ENCODE measurements at places on chromosomes 6 and 20.

GRCh38 chr6:159594106-159594749 lies 98.8 kb downstream of the SOD2 start:
- DNase-seq = peak; percentile 39

GRCh38 chr6:36873612-36874442 lies 776 bp downstream of the PPIL1 start:
- no peak for DNase-seq

DNA sequence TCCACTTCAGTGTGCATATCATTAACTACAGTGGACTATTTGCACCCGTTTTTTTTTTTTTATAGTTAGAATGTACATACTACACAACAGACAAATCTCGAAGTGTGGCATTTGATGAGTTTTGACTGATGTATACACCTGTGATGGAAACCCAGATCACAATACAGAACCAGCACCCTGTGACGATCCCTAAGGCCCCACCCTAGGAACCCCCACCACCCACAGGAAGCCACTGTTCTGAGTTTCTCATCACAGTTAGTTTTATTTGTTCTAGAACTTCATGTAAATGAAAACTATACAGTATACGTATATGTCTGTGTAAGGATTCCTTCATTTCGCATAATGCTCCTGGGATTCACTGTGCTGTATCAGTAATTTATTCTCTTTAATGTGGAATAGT lies 102.8 kb downstream of the IRF4 start:
- DNase-seq = no peak

DNA sequence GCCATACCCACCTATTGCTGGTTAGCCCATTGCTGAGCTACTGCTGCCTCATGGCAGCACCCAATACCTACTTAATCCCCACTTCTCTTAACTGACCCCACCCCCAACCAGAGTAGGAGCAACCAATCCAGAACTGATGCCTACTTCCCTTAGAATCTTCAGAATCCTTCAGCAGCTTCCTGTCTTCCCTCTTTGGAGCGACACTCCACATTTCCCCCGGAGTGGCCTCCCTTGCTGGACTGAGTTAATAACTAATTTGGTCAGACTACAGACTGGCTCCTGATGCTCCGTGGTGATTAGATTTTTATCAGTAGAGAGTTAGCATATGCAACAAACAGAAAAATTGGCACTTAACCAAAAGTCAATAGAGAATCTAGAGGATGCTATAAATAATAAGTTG lies 51.2 kb upstream of the UBR2 start:
- no peak for DNase-seq

DNA sequence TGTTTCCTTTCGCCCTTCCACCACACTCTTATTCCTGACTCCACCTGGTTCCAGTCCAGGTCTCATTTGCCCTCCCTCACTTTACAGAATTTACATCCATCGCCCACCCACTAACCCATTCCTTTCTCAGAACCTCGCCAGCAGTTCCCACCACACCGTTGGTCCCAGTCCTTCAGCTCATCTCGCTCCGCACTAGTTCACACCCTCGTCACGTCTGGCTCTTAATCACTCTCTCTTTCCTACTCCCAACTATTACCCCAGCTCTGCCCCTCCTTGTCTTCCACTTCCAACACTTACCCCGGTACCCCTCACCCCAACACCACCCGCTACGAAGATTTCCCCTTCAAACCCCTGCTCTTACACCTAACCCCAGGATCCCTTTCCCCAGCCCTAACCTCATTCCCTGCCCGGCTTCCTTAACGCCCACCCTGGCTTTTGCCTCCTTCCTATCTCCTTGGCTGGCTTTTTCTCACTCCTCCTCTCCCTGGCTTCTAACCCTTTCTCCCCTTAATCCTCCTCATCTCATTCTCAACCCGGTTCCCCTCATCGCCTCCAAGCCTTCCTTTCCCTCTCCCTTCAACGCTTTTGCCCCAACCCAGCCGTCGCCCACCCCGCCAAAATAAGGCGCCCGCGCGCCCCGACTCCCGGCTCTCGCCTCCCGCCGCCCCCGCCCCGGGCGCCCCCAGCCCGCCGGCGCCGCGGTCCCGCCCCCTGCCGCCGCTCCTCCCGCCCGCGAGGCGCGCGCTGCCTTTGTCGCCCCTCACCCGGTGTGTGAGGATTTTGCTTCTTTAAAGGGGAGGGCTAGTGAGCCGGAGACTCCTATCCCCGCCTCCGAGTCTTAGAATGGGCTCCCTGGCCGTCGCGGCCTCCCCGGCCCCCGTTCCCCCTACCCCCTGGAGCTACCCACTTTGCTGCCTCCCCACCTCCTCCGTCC lies 542 bp downstream of the USP49 start:
- DNase-seq = no peak

GRCh38 chr6:57089265-57089664 lies 723 bp upstream of the ZNF451 start:
- no peak for DNase-seq

GRCh38 chr6:169263836-169264608 lies 10.4 kb upstream of the THBS2 start:
- no peak for DNase-seq

DNA sequence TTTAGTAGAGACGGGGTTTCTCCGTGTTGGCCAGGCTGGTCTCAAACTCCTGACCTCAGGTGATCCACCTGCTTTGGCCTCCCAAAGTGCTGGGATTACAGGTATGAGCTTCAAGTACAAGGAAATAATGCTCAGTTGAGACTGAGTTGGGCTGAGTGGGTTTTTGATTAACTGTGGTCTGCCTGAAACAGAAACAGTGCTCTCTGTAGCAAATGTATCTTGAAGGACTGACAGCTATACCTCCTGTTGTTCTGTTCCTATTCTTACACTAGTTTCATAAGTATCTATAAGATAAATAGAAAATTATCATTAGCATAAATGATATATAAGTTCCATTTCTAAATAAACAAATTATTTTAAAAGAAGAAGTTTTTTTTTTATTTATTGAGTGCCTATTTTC lies 142.8 kb upstream of the PTPRK start:
- no peak for DNase-seq

- no peak for DNase-seq
Measured at GRCh38 chr6:11853678-11854407, 75.2 kb upstream of the ADTRP start.

DNA sequence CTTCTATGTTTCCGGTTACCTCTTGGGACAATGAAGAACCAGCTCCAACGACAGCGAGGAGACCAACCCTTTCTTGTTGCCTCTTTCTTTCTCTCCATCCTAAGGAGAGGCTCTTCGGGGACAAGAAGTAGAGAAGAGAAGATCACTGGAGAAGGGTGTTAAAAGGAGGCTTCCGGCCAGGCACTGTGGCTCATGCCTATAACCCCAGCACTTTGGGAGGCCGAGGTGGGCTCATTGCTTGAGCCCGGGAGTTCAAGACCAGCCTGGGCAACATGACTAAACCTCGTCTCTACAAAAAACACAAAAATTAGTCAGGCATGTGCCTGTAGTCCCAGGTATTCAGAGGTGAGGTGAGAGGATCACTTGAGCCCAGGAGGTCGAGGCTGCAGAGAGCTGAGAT lies 90.8 kb upstream of the TNFAIP3 start:
- no peak for DNase-seq

DNA sequence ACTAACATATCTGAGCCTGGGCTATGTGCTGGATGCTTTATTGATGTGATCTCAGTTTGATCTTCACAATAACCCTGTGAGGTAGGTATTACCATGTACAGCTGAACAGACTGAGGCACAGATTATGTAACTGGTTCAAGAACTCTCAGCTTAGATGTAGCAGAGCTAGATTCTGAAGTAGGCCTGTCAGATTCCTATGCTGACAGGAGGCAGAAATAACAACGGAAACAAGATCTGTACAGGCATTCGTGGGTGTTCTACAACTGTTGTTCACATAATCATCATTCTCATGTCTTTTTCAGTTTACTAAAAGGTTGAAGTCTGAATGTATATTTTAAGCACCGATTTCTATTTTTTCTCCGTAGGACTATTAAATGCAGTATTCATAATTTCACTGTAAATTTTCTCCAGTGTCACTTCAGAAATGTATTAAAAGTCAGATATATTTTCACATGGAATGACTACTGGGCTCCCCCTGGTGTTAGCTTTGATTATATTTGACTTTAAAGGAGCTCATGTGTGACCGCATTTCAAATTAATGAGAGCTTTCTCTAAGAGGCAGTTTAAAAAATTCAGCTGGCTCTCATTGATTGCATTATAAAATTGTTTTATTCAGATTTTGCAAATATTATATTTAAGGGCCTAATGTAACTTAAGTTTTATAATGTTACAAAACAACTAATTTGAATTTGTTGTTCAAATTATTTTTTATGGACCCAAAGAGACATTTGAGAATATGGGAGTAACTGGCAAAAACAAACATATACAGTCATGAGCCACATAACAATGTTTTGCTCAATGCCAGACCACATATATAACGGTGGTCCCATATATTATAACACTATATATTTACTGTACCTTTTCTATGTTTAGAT lies 36.4 kb upstream of the SLC17A4 start:
- peak; percentile 7 for DNase-seq

DNA sequence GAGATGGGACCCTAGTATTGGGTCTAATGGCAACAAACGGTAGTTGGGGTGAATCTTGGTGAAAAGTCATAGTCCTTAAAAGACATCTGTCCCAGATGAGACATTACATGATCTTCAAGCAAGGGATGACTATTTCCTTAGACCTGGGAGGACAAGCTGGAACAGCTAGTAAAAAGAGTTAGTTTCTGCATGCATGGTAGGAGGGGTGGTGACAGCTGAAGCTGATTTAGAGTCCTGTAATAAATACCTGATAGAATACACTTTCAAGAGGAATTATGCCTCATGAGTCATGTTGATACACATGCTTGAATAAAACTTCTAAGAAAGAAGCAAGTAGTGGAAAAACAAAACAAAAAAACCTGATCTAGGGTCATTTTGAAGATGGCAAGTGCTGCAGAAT lies 247.4 kb downstream of the CD109 start:
- DNase-seq = no peak

DNA sequence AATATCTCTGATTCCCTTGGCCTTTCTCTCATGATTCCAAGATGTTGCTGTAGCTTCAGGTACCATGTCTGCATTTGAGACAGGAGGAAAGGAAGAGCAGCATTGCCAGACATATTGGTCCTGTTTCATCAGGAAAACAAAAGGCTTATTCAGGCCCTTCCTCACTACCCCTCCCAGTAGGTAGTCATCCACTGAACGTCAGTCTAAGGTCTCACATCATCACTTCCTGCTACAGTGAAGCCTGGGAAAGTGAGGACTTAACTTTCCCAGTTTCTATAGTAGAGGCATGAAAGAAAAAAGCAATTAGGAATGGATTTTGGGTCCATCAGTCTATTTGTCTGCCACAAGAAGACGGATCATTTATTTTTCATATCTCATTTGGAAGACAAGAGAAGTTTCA lies 85.7 kb upstream of the SOX4 start:
- no peak for DNase-seq

GRCh38 chr6:101454106-101454676 lies 60.7 kb downstream of the GRIK2 start:
- no peak for DNase-seq

DNA sequence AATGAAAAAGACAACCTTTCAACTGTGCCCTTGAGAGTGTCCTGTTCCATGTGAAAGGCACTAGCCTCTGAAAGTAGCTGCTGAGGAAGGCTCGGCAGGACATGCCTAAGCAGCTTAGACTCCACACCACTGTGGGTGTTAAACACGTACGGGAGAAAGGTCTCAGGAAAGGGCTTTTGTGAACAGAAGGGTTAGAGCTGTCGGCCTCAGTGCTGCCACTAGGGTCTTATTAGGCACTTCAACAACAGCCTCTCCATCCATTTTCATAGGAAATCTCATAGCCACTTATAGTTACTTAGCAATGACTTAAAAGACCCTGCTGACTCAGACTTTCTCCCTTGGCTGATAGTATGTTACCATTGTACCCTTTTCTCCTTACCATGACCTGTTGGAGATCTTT lies 662.8 kb downstream of the TBC1D32 start:
- DNase-seq = no peak

DNA sequence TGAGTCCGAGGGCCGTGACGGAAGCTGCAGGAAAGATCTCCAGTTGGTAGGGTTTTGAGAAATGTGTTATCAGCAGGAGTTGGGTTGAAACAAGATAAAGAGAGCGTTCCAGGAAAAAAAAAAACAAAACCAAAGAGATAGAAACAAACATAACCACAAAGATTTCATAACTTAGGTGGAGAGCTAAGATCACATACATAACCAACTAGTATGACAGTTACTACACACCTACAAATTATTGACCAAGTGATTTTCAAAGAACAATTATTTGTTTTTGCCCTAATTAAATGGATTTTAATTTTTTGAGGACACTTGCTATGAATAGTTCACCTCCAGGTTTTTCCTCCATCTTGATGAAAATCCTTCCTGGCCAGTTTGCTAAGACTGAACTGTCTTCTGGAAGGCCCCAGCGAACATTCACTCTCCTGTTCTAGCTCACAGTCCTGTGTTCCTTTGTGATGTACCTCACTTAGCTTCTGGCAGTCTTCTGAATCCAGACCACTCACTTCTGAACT lies 69.4 kb downstream of the SNX9 start:
- DNase-seq = no peak

DNA sequence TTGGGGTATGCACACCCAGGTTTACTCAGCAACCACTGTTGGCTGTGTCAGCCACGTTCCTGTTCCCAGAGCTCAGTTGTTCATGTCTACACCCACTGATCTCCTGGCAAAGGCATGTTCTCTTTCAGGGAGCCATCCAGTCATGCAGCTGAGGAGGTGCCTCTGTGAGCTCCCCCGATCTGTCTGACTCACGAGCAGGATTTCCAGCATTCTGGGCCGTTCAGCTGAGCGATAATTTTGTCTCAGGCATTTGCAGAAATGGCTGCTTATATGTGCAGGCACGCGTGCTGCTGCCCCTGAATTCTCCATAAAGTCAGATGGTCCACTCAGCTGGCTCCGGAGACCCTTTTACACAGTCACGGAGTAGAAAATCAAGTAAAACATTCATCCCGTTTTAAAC lies 78.4 kb upstream of the IYD start:
- DNase-seq = no peak

GRCh38 chr6:104789770-104790190 lies 69.9 kb downstream of the HACE1 start:
- no peak for DNase-seq

DNA sequence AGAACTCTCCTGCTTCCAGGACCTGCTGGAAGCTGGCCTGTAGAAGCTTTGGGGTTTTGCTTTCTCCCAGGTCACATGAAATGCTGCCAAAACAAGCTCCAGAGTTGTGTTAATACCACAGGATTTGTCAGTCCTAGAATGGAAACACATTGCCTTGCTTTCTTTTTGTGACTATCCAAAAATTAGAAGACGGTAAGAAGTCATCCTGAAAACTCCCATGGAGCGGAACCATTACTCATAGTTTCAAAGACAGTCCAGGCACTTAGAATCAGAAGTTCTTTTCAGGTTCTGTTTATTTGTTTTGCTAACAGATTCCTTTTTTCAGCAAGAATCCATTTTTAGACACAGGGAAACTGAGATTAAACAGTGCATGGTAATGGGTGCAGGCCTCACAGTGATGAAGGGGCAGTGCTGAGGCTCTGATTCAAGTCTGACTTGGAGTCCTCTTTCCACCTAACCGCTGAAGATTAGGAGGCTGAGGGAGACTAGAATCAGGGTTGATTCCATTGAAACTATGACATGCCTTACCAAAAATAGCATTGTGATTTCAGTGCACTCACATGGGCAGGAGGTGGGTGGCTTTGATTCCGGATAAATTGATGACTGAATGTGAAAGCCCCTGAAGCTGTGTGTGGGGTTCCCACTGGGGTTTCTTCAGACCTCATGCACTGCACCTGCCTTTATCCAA lies 72.2 kb upstream of the NAA20 start:
- peak; percentile 55 for DNase-seq

Measured in smooth muscle cell of the brain vasculature (primary cell).